ENCODE measurements at places on chromosomes 3 and 15.

DNA sequence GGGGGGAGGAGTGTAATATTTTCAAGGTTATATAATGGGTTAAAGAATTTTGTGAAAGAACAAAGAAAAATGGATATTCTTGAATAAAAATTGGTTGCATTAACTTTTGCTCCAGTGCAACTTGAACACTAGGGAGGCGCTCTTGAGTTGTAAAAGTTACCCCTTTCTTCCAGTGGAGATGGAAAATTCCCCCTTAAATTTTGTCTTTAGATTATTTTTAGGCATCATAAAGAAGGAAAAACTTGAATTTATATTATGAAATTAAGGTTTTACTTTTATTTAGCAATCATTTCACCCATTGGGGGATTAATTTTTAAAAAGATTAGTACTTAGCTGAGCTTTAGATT is 550 bp upstream of the CHD2 start:
- no peak for DNase-seq

DNA sequence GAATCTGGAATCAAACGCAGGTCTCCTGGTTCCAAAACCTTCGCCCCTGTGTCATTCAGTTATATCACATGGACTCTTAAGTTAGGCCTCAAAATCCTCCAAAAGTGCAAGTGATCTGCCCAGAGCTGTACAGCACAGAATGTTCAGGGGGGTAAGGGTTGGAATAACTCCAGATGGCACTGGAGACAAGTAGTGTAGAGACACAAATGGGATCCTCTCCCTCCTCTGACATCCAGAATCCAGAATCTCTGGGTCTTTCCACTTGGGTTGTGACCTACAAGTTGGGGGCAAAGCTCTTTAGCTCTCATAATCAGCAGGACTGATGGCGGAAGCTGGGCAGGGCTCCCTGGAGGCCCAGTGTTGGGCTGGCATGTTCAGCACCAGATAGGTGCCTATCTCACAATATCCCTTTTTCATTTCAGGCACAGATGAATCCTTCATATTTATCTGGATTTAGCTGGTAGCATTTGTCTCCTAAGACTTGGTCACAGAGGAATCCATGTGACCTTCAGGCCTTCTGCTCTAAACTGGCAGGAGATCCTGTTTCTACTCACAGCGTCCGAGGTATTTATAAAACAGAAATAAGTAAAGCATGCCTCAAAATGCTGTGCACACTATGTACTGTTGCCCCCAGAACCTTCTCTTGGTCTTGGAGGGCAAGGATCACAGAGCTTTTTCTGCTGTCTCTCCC is 15.4 kb downstream of the ABHD2 start:
- no peak for DNase-seq

DNA sequence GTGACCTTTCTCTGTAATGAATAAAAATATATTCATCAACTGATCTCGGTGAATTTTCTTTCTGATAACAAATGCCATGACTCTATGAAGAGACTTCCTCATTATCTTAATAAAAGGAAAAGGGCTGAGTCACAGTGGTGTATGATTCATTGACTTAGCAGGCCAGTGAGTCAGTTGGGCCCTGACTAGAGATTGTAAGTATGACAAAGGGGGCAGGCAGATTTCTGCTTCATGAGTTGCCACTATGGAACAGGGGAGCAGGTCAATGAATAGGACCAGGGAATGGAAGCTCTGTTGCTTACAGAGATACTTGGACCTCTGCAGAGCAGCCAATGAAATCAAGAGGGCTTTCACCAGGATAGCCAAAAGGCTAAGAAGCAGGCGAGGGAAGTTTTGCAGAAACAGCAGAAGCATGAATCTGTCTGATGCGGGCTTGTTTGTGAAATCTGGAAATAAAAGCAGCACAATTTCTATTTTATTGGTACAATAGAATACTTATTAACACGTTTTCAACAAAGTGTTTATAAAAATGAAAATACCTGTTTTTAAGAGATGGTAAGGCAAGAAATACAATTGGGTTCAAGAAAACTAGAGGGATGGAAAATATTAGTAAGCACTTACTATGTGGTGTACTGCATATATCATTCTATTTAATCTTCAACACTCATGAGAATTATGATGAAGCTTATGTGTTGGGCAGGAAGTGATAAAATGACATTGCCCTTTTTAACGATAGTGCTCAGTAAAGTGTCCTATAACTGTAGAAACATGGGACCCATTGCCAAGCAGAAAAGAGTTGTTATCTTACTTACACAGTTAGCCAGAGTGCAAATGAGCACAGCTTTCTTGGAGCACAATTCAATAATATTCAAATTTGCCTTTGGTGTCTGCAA is 169.8 kb upstream of the MYRIP start:
- DNase-seq = no peak

- no peak for DNase-seq
These were observed 250.2 kb upstream of the MME start for GRCh38 chr3:154829929-154830328.

- no peak for DNase-seq
These were observed 31.3 kb downstream of the LIPC start for GRCh38 chr15:58462973-58463663.

GRCh38 chr15:55661428-55661827 is 73.3 kb upstream of the PYGO1 start:
- DNase-seq = no peak

- DNase-seq = peak; percentile 6
These were observed 29.8 kb downstream of the ALS2CL start for GRCh38 chr3:46663591-46664135.

- no peak for DNase-seq
These were observed 172.6 kb downstream of the PLCL2 start for GRCh38 chr3:17057321-17057720.

- no peak for DNase-seq
These were observed 26.7 kb upstream of the SLC12A8 start for GRCh38 chr3:125239266-125239665.

DNA sequence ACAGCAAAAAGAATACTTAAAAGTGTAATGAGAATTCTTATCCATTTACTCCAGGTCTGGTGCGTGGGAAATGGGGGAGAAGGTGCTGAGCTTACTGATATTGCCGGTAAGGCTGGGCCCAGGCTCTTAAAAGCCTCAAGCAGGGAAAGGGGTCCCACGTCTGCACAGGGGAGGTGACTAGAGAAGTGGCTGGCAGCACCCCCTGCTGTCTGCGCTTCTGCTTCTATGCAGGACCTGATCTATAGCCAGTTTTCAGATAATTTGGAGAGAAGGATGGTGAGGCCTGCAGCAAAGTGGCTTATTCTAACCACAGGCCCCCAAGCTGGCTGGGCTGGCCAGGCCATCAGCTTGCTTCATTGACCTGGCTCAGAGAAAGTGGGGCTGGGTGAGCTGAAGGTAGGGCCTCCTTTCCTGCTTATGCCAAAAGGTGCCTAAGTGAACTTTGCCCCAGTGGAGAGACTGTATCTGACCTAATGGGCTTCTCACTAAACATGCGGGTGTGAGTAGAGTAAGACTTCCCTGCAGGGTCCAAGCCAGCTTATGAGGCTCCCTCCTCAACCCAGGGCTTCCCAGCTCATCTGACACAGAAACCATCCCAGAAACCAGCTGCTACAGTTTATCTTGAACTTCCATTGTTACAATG is 30.9 kb upstream of the ATP1B3 start:
- DNase-seq = no peak

DNA sequence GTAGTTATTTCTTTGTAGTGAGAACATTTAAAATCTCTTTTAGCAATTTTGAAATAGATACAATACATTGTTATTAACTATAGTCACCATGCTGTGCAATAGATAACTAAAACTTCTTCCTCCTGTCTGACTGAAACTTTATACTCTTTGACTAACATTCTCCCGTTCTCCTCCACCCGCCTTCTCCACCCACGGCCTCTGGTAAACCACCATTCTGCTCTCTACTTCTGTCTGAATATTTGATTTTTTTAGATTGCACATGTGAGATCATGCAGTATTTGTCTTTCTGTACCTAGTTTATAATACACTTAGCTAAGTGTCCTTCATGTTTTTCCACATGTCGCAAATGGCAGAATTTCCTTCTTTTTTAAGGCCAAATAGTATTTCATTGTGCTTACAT is 72.8 kb upstream of the RBM5 start:
- no peak for DNase-seq

DNA sequence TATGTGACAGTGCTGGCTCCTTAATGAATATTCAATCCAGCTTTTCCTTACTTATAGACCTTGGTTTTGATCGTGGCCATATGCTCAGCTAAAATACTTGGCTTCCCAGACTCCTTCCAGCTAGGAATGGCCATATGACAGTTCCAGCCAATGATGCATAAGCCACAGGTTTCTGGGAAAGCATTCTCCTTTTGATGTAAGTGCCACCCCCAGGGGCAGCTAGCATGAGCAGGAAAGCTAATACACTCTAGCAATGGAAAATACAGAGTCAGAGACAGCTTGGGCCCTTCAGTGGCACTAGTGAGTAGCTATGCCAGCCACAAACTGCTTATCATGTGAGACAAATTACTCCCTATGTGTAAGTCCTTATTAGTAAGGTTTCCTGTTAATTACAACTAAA is 26.7 kb downstream of the TBC1D2B start:
- DNase-seq = no peak

- DNase-seq = no peak
These were observed 31.6 kb downstream of the CHST2 start for GRCh38 chr3:143151004-143151731.

GRCh38 chr3:158912188-158912587 is 110.3 kb downstream of the MFSD1 start:
- no peak for DNase-seq

DNA sequence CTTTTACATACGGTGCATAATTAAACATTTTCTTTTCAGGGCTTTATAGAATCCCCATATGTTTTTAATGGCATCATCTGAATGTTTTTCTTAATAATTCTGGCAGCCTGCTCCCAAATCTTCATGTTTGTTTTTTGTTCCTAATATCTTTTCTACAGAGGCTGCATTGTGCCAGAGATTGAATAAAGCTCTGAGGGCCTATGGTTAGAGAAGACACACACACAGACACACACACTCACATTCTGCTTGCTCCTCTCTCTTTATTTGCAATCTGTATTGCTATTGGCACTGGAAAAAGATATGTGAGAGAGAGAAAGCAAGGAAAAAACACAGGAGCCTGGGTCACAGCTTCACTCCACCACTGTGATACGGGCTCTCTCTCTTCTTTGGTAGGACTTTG is 136.0 kb downstream of the MECOM start:
- no peak for DNase-seq
